ENCODE measurements at places on chromosomes 11 and 22.

DNA sequence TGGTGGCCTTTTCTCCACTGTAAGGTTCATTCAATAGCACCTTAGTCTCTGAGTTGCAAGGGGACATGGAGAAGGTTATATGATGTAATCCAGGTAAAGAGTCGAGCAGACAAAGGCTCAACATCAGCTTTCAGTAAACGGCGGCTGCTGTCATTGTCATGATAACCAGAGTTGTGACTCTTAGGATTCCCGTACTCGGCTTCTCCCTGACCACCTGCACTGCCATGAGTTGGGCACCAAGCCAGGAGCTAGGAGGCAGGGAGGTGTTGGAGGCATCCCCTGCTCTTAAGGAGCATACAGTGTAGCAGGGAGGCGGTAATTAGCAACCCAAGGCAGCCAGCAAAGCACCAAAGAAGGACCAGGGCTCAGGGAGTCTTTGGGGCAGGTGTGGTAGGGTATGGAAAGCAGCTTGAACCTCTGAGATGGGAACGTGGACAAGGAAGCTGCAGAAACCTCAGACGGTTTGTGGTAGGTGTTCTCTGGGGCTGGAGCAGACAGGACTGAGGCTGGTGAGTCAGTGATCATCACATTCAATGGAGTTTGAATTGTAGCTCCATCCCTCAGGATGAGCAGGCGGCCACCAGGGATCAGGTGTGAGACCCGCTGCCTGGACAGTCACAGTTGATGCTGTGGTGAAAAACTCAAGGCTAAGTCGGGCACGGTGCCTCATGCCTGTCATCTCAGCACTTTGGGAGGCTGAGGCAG is 31.7 kb downstream of the LIF start:
- no peak for DNase-seq

GRCh38 chr11:24592360-24592759 is 95.5 kb downstream of the LUZP2 start:
- no peak for DNase-seq

GRCh38 chr11:65290448-65291165 is 24.1 kb upstream of the CDC42EP2 start:
- DNase-seq = no peak

GRCh38 chr11:95736809-95737208 is 52.8 kb downstream of the FAM76B start:
- DNase-seq = no peak

GRCh38 chr22:20604776-20605221 is 97.4 kb downstream of the MED15 start:
- DNase-seq = no peak

DNA sequence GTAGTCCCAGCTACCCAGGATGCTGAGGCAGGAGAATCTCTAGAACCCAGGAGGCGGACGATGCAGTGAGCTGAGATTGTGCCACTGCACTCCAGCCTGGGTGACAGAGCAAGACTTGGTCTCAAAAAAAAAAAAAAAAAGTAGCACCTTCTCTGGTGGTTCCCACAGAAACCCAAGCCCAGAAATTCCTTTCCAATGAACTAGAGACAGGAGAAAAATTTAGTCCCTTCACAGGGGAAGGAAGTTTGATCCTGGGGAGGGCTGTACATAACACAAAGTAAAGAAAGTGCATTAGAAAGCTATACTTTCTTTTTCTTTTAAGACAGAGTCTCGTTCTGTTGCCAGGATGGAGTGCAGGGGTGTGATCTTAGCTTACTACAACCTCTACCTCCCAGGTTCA is 25.5 kb upstream of the APOA1 start:
- DNase-seq = no peak

DNA sequence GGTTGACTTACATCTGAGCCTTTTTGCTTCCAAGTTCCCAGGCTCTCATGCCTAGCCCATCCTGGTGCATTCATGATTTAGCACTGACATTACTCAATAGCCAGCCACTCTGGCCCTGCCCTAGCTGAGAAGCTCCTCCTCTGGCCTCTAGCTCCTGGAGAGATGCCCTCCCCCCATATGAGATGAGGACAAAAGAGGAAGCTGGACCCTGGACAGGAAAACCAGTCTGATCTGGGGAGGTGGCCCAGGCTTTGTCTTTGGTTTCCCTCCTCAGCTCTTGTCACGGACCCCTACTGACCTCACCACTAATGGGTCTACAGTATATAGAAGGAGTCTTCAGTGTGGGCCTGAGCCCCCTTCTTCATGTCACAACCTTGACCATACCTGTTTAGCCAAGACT is 3.0 kb downstream of the RHOG start:
- DNase-seq = no peak

GRCh38 chr11:11998091-11998781 is 10.2 kb downstream of the DKK3 start:
- no peak for DNase-seq

- DNase-seq = no peak
These were observed 28.5 kb downstream of the BTBD10 start for GRCh38 chr11:13434247-13435205.

- no peak for DNase-seq
These were observed 11.4 kb downstream of the WNT7B start for GRCh38 chr22:45965563-45965962.

GRCh38 chr22:48888466-48889208 is 939.0 kb downstream of the BRD1 start:
- no peak for DNase-seq

GRCh38 chr22:24810043-24810749 is 4.2 kb downstream of the SGSM1 start:
- DNase-seq = no peak

DNA sequence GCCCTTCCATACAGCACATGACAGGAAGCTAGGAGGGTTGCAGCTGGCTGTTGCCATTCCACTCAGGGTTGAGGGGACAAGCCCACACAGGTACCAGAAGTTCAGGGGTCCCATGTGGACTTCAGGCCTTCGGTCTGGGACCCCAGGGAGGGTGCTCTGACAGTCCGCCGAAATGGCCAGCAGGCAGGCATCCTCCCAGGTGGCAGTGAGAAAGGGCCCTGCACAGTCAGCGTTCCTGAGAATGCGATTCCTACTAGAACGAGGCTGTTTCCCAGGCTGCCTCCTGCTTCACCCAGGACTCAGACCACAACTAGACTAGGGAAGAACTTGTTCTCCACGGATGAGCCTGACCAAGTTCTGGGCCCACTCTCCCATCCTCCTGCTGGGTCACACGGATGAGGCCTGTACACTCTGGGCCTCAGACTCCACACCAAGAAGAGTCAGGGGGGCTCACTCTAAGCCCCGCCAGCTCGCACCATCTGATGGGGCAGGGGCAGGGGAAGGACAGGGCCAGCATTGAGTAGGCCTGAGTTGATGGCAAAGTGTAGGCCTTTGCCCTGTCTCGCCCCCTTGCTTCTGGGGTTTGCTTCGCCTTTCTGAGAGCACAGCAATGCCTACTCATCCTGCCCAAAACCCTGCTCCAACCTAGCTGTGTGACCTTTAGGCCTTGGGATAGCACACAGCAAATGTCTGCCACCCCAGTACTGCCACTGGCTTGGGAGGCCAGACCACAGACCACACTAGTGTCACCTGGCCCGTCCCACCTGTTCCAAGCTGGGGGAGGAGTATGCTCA is 14.0 kb downstream of the KCNQ1OT1 start:
- no peak for DNase-seq

DNA sequence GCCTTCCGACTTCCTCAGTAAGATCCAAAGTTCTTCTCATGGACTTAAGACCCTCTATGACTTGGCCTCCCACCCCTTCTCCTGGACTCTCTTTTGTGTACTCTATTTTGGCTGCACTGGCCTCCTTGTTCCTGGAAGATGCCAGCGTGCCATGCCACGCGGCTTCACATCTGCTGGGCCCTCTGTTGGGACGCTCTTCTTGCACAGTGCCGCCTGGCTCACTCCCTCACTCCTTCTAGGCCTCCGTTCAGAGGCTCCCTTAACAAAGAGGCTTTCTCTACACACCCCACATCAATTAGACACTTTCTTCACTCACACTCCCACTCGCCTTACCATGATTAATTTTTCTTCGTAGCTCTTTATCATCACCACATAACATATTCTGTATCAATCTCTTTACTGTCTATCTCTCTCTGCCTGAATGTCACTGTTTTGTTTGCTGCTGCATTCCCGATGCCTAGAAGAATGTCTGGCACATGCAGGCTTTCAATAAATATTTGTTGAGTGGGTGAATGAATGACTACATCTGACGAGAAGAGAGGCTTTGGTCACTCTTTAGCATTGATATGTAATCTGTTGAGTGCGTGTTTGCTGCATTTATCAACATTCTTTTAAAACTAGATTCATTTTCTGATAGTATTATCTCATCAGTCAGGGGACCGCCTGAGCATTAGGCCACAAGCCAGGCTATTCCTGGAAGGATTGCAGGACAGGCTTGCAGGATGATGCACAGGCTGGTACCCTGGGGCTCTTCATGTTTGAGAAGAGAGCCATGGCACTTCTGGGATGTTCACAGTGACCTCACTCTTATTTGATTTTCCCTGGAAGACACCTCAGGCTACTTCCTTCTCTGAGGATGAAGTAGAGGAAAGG is 60.6 kb upstream of the AMPD3 start:
- no peak for DNase-seq

- no peak for DNase-seq
These were observed 102.2 kb upstream of the FGF3 start for GRCh38 chr11:69921128-69922014.

DNA sequence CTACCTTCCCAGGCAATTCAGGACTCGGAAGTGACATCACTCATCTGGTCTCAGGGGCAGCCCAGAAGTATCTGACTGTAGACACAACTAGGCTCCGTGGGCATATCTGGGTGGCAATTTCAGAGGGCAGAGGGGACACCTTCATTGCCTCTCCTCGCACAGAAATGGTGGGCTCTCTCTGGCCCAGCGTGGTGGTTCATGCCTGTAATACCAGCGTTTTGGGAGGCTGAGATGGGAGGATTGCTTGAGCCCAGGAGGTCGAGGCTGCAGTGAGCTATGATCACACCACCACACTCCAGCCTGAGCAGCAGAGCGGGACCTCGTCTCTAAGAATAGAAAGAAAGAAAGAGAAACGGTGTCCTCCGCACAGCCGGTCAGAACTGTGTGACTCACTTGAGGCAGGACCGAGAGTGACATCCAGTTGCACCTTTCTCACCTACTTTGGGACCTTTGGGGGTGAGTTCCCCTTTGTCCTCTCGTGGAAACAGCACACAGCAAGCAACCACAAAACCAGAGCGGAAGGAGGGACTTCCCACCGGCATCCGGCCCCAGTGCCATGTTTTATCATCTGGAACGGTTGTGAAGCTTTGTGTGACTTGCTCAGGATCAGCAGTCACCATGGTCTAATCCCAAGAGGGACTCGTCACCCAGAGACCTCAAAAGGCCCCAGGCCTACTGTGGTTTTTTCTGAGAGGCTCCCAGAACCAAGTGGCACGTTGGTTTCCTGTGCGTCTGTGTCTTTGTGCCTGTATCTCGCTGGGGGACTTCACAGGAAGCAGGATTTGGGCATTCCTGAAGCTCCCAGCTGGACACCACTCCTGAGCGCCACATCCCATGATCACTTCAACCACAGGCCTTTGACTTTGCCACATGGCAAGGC is 38.4 kb upstream of the EMID1 start:
- DNase-seq = peak; percentile 5

- DNase-seq = no peak
These were observed 5.1 kb upstream of the CABP2 start for GRCh38 chr11:67528376-67528775.
